ENCODE measurements at places on chromosomes 5 and 9.

GRCh38 chr5:151083081-151083676 lies 2.3 kb upstream of the TNIP1 start:
- DNase-seq = peak; percentile 26

DNA sequence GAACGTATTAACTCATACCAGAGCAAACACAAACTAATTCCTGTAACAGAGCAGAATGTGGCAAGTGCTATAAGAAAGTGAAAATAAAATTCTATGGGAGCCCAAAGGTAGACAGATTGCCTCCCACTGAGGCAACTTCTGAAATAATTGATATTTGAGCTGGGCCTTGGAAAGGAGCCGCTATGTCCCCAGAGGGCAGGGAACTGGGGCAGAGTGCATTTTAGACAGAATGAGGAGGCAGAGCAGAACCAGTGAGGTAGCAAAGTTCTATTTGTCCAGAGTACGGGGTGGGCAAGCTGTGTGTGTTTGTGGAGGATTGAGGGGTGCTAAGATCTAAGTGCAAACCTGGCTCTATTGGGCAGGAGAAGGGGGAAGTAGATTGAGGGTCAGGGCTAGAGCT lies 19.8 kb downstream of the CDO1 start:
- DNase-seq = no peak

GRCh38 chr9:114606068-114606467 lies 5.0 kb upstream of the TMEM268 start:
- no peak for DNase-seq

GRCh38 chr9:76378367-76379073 lies 15.7 kb downstream of the RFK start:
- DNase-seq = no peak

DNA sequence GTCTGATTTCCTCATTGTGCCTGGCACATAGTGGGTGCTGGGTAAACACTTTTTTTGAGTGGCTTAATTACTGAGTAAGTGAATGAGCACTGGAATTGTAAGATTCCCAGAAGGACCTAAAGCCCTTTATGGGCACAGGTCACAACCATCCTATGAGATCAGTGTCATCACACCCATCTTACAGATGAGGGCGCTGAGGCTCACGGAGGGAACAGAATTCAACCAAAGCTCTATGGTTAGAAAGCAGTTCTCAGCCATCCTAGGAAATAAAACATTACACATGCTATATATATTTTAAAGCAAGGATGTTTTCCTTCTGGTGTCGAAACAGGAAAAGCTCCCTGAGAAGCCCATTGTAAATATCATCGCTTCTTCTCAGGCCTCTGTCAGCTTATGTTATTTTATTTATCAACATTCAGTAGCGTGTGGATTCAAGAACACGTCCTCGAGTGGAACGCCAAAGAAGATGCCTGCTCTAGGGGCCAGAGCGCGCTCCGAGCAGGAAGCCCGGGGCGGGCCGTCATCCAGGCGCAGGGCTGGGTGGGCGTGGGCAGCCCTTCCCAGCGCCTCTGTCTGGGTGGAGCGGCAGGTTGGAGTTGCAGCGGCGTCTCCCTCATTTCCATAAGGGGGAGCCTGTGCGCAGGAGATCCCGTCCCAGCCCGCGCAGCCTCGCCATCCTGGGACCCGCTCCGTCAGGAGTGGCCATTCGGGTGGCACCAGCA lies 155.8 kb upstream of the SMIM23 start:
- peak; percentile 53 for DNase-seq

DNA sequence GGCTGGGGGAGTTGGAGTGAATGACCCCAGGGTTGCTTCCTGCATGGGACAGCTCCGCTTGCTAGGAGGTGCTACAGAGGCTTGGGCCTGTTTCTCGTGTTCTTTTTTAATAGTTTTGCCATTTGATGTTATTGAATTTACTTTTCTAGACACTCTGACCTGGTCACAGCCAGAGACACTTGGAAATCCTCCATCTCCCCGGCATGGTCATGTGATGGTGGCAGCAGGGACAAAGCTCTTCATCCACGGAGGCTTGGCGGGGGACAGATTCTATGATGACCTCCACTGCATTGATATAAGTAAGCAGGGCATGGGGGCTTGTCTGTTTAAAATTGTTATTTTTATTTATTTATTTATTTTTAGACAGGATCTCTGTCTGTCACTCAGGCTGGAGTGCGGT lies 13.4 kb downstream of the HSPA5 start:
- no peak for DNase-seq

- DNase-seq = peak; percentile 36
Measured at GRCh38 chr5:68345171-68345570, 129.6 kb downstream of the PIK3R1 start.

DNA sequence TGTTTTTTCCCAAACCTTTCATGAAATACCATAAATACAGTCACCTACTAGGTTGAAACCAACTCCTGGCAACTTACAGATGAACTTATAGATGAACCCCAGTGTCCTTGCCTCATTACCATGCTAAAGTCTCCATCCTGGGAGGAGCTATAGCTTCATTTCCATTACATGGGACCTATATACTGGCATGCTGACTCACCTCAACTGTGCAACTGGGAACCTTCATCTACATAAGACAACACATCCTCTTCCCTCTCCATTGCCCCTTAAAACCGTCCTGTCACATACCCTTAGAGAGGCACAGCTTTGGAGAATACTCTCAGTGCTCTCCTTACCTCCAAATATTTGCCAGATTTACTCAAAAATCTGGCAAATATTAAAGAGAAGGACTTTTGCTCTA lies 638.3 kb downstream of the HTR1A start:
- DNase-seq = no peak

GRCh38 chr9:81137976-81138568 lies 551.3 kb downstream of the TLE1 start:
- no peak for DNase-seq

GRCh38 chr9:127185931-127186781 lies 63.7 kb upstream of the ANGPTL2 start:
- peak; percentile 96 for DNase-seq

GRCh38 chr9:83367326-83367725 lies 170.9 kb downstream of the FRMD3 start:
- DNase-seq = no peak

GRCh38 chr5:134510970-134511795 lies 14.3 kb upstream of the JADE2 start:
- DNase-seq = peak; percentile 39

GRCh38 chr5:113278976-113279375 lies 155.8 kb downstream of the TSSK1B start:
- no peak for DNase-seq

GRCh38 chr9:137683262-137683864 lies 64.6 kb downstream of the EHMT1 start:
- no peak for DNase-seq

DNA sequence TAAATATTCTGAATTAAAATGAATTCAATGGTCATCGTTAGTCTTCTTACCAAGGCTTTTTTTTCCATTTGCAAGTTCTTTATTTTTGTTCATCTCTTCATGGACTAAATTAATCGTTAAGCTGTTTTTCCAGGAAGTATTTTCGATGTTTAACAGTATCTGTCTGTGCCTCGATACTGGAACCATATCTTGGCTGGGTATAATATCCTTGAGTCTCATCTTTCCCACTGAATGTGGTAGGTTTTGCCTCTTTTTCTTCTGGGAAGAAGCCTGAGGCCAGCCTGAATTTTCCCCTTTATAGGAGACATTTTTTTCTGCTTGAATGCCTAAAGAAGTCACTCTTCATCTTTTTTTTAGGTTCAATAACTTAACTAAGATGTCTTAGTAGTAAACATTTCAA lies 4.0 kb upstream of the SEPTIN8 start:
- no peak for DNase-seq

DNA sequence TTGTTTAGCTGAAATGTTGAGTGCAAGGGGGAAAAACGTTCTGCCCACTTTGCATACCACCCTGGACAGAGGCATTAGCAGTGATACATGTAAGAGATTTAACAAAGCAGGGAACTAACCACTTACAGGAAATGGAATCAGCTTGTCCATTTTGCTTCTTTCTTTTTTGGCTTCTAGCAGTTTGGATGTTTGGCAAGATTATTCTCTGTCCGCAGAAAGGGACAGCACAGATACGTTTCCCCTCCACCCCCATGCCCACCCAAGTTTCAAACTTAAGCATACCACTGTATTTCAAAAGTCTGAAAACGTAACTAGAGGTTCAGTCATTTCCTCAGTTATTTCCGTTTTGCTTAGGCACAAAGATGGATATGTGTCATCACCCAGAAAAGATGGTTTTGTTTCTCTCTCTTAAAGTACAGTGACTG lies 118.4 kb downstream of the GDNF start:
- DNase-seq = peak; percentile 61

DNA sequence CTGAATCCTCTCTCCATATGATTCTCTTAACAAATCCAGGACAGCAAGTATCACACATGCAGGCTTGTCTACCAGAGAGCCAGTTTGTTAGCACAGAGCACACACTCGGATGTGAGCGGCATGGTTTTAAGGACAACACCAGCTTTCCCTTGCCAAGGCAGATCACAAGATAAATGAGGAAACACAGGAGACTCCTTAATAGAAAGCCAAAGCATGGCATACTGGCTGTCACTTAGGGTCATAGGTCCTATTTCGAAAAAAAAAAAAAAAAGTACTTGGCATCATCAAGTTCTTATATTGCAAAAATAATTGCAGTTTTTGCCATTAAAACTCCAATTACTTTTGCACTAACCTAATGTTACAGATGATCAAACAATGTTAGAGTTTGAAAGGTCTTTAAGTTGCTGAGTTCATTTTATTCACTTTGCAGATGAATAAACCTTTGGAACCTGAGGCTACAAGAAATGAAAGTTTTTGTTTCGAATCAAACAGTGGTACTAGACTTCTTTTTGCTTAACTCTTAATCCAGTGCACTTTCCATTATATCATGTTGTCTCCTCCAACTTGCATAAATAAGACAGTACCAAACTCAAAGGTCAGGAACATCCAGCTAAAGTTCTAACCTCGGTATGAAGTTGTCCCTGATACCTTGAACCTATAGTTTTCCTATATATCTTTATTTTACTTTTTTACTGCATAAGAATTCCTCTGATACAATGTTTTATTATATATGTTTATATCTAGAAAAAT lies 138.5 kb downstream of the MPDZ start:
- DNase-seq = peak; percentile 13
